Calu3 (cell line): ENCODE measurements at places on chromosomes 6 and 20. TPM values are rescaled to one million over a fixed set of nuclear protein-coding genes. Genes with fewer than 3 reads are reported as not detected.

GRCh38 chr6:132909742-132910141 is 95.4 kb downstream of the RPS12 start:
- no peak for DNase-seq

The RAB44 gene
- total RNA-seq = not detected in 2 replicates

DNA sequence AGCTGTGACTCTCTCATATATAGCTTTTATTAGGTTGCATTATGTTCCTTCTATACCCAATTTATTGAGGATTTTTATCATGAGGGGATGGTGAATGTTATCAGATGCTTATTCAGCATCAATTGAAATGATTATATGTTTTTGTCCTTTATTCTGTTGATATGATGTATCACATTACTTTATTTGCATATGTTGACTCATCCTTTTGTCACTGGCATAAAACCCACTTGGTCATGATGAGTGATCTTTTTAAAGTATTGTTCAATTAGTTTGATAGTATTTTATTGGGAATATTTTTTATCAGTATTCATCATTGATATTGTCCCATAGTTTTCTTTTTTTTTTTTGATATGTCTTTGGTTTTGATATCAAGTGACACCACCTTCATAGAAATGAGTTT is 529.9 kb downstream of the MMUT start:
- no peak for DNase-seq

The COL21A1 gene
- total RNA-seq = 0.44 and 1.8 TPM in 2 replicates

- DNase-seq = no peak
These were observed 570.2 kb downstream of the PRKN start for GRCh38 chr6:162157167-162157870.

GRCh38 chr20:19335341-19335740 is 122.9 kb downstream of the SLC24A3 start:
- DNase-seq = no peak

The OR2B6 gene
- 0.78 and 1.5 TPM in 2 replicates for total RNA-seq

The MAP7 gene
- 29.5 and 30.1 TPM in 2 replicates for total RNA-seq

The KHDC1L gene
- total RNA-seq = not detected in 2 replicates

DNA sequence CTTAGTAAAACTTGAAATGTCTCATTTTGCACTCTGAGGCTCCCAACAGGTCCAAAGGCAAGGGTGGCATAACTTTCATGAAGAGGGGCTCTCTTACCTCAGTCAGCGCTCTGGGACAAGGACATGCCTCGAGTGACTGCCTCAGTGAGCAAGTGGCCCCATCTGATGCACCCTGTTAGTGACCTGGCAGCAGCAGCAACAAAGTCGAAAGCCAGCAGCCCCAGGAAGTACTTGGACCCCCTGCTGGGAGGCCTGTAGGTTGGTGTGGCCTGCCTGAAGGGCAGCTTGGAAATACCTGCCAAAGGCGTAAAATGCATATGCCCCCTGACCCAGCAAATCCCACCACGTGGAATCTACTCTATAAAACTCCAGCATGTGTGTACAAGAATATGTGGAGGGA is 13.2 kb downstream of the MAP1LC3A start:
- no peak for DNase-seq

DNA sequence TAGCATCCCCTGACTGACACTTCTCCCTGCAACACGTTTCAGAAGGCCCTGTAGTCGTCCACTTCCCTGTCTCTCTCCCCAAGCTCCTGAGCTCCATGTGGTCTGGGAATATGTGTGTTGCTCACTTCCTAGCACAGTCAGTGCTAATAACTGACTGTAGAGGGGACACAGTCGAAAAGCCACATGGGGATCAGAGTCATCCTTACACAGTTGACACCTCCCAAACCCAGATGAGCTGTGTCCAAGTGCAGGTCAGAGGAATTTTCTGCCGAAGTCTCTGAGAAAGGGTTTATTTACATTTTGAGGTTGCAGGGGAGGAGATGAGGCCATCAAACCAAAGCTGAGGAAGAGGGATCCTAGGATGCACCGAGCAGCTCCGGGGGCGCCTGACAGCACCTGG is 3.5 kb upstream of the ADAM33 start:
- DNase-seq = no peak

The NFATC2 gene
- 14.2 and 15.8 TPM in 2 replicates for total RNA-seq

DNA sequence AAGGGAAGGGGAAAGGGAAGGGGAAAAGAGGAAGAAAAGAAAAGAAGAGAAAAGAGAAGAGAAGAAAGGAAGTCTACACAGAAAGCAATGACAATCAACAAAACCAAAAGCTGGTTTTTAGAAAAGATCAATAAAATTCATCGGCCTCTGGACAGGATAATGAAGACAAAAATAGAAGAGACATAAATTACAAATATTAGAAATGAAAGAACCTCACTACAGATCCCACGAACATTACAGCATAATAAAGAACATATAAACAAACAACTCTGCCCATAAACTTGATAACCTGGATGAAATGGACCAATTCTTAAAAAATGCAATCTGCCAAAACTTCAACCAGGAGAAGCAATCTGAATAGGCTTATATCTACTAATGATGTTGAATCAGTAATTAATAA is 20.7 kb upstream of the ASF1A start:
- DNase-seq = no peak

The ANKRD66 gene
- not detected in 2 replicates for total RNA-seq

DNA sequence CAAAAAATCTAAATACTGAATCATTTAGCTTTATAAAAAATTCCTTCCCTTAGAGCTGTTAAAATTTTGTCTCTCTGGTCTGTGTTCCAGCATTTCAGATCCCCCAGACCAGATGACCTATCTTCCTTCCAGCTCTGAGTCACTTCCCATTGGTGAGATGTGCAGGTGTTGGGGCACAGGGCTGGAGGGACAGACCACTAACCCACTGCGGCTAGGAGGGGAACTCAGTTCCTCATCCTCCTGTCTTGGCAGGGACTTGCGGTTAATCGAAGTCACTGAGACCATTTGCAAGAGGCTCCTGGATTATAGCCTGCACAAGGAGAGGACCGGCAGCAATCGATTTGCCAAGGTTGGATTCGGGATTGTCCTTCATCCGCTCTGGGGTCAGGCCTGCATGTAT is 6.0 kb downstream of the CNPY3 start:
- DNase-seq = no peak

DNA sequence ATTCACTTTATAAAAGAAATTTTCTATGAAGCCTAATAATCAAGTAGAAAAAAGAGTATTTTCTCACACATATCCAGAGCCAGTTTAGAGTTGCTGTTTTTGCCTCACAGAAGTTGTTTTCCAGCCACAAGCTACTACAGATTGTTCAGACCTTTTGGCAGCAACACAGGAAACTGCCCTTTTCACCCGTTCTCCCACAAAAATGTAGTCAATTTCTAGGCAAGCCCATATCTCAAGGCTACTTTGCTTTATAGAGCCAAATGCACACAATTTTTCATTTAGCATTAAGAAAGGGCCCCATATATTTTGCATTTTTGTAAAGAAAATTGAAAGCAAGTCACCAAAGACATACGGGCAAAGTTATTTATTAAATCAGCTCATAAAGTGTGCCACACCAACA is 49.5 kb downstream of the EPB41L2 start:
- no peak for DNase-seq

DNA sequence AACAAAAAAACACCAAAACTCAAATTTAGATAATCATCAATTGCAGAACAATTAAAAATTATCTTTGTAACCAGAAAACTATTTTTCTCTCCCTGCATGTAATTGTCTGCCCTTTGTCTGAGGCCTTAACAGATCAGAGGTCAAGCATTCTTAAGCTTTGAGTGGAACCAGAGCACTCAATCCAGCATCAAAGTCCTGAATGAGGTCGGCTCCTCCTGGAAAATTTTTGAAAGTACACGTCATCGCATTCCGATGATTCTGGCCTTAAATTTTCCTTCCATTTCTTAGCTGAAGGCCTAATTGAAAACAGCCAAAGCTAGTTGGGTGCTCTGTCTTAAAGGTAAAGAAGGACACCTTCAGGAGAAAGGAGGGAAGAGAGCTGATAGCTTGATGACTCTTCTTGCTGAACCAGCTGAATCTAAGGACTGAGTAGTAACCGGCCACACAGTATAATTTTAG is 510.2 kb upstream of the SULF2 start:
- peak; percentile 79 for DNase-seq

DNA sequence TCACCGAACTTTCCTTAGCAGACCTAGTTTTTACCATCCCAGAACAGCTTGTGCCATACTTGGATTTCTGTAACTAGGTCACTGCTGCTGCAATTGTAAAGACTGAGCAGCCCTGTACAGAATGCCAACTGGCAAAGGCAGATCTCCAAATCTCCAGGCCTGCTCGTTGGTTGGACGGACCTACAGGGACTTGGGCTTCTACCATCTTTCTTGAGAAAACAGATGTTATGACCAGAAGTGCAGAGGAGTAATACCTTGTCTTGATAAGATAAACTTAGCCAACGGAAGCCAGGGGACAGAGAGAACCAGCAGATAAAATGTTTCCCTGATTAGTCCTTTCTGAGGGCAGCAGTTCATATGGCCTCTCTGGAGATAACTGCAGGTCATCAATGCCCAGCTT is 304.1 kb downstream of the RFPL4B start:
- DNase-seq = no peak

- peak; percentile 63 for DNase-seq
These were observed 17.5 kb downstream of the C20orf173 start for GRCh38 chr20:35511814-35512420.

The ANGPT4 gene
- total RNA-seq = not detected in 2 replicates

The MMUT gene
- 17.8 and 19.6 TPM in 2 replicates for total RNA-seq

The PRPH2 gene
- total RNA-seq = not detected in 2 replicates

GRCh38 chr6:155493694-155494143 is 38.1 kb upstream of the NOX3 start:
- peak; percentile 55 for DNase-seq

The LIME1 gene
- 25.8 and 27.1 TPM in 2 replicates for total RNA-seq

The DLK2 gene
- 0.59 and 0.86 TPM in 2 replicates for total RNA-seq

The CALHM6 gene
- total RNA-seq = 1.4 TPM in 1 of 2 replicates, not detected in the other
